GM23248 (cell line): ENCODE measurements at places on chromosomes 7 and 10. TPM values are rescaled to one million over a fixed set of nuclear protein-coding genes. Genes with fewer than 3 reads are reported as not detected.

The MYO3A gene
- total RNA-seq = not detected in 2 replicates

The EGR2 gene
- total RNA-seq = 0.76 and 1.1 TPM in 2 replicates

The GALNT17 gene
- not detected in 2 replicates for total RNA-seq

The DNAH11 gene
- 0.51 and 3.1 TPM in 2 replicates for total RNA-seq
